H1 (cell line): ENCODE measurements at places on chromosomes 5 and 9. TPM values are rescaled to one million over a fixed set of nuclear protein-coding genes. Genes with fewer than 3 reads are reported as not detected.

DNA sequence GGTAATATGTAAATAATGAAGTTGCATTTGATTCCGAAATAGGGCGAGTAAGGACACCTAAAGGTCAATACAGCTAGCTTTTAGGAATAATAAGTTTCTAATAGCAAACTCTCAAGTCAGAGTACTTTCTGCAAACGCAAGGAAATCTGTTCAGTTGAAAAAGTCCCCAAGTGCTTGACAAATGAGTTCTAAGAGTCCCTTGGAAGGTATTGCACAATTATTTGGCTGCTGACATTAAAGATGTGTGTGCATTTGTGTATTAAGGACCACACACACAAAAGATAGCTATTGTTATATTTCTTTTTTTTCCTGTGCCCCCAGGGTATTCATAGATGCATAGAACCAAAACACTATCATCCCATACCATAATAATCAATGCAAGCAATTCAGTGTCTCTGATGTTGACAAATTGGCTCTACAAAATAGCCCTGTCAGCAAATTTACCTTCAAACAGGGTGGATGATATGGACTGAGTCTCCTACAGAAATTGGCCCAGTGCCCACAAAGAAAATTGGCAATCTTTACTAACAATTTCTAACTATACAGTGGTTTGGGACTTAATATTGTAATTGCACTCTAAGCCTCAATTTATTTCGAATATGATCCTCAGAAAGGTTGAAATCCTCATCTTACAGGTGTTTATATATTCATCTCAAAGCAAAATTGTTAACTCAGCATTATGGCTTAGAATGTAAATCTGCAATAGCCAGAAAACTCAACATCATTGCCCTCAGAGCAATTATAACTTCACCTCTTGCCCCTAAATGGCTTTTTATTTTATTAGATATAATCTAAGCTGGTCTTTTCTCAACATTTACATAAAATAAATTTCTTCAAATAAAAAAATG, 827.2 kb downstream of the MAT2B start:
- DNase-seq: no peak

DNA sequence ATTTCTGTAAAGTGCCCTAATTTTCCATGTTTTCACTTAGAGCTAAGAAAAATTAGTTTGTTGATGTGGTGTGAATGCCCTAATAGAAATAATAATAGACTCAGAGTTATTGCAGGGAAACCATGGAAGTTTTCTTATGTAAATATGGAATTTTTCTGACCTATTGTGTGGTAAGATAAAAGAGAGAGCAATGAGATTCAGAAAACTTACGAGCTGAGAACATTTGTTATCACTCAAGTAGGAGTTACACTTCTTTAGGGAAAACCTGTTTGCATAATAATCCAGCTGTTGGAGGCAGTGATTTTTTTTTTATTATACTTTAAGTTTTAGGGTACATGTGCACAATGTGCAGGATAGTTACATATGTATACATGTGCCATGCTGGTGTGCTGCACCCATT, 39.2 kb downstream of the PRR16 start:
- no peak for DNase-seq

The C6 gene
- total RNA-seq: not detected in 2 replicates

The FREM1 gene
- total RNA-seq: 2.6 TPM in 2 replicates

The CARTPT gene
- not detected in 2 replicates for total RNA-seq
